T1000 (cell line): ENCODE measurements at places on chromosomes 5 and 9.

DNA sequence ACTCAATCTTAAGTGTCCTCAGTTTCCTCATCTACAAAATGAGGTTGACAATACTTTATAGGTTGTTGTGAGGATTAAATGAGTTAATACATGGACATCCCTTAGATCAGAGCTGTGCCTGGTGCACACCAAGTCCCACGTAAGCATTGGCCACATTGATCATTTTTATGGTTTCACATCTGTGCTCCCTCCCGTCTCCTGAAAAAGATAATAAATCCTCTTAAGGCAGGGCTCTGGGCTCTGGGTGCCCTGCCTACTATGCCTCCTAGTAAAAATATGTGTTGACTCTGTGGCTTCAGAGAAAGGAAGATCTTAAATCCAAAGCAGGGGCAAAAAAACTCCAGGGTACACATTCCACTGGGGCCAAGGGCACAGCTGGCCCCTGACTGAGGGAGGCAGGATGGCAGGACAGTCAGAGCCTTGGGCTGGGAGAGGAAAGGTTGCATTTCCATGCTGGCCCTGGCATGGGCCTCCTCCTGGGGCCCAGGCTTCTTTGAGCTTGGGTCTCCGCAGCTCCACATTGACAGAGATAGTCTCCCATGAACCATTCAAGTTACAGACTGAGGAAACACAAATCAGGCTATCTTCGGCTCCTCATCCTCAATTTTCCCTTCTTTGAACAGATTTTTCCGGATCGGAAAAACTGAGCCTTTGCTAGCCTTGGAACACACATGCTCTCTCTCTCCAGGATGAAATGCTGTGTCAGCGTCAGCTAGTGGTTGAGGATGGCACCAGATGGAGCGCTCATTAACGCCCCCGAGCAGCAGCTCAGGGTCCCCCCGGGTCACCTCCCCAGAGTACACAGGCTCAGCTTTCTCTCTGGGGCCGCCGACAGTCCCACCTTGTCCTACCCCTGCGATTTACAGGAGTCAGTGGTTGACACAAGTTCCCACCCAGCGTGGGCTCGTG lies 22.4 kb upstream of the KIF12 start:
- DNase-seq, result no peak

DNA sequence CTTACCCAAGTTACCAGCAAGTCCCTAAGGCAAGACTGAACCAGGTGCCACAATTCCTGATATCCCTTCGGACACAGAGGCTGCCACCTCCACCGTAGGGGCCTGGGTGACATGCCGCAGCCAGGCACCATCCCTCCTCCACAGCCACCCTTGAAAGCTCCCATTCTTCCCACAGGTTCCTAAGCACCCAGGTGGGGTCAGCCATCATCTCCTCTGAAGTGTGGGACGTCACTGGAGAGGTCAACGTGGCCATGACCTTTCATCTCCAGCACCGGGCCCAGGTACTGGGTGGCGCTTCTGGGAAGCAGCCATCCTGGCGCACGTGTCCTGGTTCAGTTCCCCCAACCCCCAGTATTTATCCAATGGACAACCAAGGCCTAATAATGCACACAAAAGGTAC lies 8.2 kb downstream of the ADGRD2 start:
- DNase-seq, result no peak

GRCh38 chr9:109997682-109998081 lies 210.3 kb downstream of the C9orf152 start:
- no peak for DNase-seq

- no peak for DNase-seq
These were observed 8.8 kb upstream of the CCL27 start for GRCh38 chr9:34671307-34671706.

GRCh38 chr5:72283358-72283757 lies 36.7 kb downstream of the MRPS27 start:
- no peak for DNase-seq

DNA sequence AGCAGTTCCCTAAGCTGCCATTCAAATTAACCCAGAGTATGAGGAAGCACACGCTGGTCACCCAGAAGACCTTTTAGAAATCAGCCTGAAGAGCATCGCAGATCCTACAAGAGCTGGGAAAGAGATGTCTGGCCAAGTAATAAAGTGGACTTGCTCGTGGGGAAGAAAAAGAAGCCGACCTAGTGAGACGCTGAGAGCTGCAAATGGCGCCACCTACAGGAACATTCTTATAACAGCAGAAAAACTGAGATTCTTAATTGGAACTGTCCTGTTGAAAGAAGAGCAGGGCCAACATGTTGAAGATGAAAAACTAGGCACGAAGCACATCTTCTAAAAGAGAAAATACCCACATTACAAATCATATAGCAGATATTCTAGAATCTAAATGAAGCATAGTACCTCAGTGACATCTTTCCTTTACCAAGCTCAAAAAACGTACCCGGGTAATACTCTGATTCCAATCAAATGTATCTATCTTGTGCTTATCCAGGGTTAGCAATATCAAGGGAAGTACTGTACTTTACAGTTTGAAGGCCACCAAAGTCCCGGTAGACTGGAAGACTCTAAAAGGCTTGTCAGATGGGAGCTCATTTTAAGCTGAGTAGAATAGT lies 3.9 kb upstream of the GNAQ start:
- peak; percentile 16 for DNase-seq

- no peak for DNase-seq
These were observed 333.5 kb downstream of the KCNN2 start for GRCh38 chr5:114695292-114695904.

DNA sequence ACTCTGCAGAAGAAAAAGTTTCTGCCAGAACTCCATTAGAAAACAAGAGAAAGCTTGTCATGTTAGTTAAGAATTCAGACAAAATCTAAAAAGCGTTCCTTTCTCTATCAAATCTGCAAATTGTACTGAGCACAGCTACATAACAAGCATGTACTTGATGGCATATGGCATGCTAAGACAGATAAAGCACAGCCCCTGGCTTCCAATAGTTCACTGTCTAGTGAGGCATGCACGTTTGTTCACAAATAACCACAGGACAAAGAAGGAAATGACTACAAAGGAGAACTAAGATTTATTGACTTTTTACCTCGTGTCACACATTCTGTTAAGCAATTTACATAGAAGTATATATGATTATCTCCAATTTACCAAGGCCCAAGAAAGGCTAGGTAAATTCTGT lies 518.2 kb upstream of the TLE4 start:
- DNase-seq, result no peak

- no peak for DNase-seq
These were observed 86.0 kb downstream of the BRINP1 start for GRCh38 chr9:119283078-119283794.

- no peak for DNase-seq
These were observed 281.0 kb downstream of the HINT1 start for GRCh38 chr5:130884023-130884422.

DNA sequence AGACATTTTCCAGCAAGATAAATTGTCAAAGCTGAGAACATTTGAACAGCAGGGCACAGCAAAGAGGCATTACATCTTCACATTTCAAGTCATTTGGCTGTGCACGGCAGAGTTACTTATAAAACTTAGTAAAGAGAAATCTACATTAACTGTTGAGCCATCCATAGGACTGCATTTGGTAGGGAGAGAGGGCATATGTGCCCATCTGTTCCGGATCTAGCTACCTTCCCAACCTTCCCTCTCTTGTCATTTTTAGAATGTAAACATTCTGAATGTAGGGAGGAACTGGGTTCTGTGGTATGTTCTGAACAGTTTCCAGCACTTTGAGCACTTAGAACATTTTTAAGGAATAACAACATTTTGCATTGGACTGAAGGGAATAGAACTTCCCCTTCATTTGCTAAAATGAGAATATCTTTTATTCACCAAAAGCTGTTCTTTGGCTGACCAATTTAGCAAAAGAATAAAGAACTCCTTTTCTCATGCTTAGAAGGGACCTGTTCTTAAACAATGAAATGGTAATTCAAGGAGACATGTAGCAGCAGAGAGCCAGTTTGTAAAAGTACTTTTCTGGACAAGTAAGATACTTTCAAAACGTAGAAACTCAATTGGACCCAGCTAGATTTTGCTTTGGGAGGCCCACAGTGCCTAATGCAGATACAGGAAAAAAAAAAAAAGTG lies 104.4 kb downstream of the CETN3 start:
- DNase-seq, result no peak

- no peak for DNase-seq
These were observed 152.7 kb downstream of the ATP10B start for GRCh38 chr5:160699301-160699700.

DNA sequence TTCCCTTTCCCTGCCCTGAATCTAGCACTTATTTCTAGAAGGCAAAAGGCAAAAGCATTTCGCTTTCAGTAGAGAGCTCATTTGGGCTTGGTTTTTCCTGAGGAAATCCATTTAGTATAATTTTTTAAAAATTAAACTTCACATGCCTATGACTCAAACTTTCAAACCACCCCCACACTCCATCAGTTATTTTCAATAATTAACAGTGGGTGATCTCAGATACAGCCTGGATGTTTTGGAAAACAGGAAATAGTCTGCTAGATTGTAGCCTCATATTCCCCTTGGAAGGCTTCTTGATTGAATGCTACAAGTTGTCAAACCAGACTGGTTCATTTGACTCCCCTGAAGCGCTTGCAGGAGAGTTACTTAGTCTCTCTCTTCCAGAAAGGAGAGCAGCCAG lies 40.6 kb downstream of the SEMA5A start:
- no peak for DNase-seq

- DNase-seq, result no peak
These were observed 98.5 kb downstream of the GABBR2 start for GRCh38 chr9:98610211-98610610.

- DNase-seq, result no peak
These were observed 37.6 kb upstream of the ANGPTL2 start for GRCh38 chr9:127159949-127160610.

DNA sequence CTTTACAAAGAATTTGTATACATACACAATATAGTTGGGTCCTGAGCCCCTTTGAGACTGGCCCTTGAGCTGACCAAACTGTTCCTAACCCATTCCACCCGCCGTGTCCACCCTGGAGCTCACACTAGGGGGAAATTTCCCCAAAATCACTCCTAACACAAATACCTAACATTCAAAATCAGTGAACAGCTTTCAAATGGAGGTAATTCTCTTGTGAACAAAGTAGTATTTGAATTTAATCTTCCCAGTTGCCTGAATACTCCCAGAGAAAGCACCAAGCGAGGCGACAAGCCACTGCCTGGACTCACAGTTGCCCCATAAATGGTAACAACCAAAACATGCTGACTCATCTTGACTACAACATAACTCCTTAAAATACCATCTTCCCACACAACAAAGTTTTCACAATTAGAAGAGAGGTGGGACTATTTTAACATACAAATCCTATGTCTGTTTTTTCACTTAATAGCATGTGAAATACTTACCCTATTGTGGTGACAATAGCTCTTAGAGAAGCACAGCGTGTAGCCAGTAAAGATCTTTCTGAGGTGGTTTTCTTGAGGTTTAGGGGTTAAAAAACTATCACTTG lies 31.7 kb upstream of the SCAMP1 start:
- no peak for DNase-seq

- DNase-seq, result no peak
These were observed 159.7 kb upstream of the SNX2 start for GRCh38 chr5:122615146-122615545.

DNA sequence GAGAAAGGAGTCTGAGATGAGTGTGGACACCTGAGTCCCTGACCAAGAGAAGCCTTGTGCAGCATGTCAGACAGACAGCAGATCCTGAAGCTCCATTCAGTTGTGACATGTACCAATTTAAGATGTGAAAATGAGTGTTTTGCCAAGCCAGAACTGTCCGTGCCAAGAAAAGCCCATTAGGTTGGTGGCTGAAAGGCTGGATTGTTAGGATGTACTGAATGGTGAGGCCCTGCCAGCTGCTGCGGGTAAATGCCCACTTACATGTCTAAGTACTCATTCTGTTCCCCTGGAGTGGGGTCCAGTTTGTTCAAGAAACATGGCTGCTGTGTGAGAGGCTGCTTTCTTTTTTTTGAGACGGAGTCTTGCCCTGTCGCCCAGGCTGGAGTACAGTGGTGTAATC lies 14.6 kb downstream of the DAPK1 start:
- no peak for DNase-seq

DNA sequence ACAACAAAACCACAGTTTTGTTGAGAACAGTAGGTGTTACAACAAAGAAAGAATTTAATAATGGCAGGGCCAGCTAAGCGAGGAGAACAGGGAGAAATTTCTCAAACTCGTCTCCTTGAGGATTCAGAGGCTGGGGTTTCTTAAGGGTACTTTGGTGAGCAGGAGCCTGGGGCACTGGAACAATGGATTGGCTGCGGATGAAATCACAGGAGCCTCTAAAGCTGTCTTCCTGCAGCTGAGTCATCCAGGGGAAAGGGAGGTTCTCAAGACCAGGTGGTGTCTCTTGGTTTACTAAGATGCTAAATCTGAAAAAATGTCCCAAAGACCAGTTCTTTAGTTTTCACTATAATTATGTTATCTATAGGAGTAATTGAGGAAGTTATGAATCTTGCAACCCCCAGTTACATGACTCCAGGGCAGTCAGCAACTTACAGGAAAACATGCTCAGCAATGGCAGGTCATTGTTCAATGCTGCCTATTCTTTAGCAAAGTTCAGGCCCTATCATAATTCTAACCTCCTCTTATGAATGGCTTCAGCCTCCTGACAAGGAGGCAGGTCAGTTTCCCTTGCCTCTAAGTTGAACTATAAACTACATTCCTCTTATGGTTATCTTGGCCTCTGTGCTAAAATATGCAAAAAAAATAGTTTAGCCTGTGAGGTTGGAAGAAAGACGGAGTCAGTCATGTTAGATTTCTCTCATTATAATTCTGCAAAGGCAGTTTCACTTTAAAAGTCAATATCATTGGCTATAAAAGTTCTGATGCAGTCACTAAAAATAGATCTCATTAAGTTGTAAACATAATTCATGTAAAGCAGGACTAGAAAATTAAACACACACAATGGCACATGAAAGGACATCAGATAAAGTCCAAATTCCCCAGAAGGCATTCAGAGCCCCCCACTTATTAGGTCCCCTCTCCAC lies 63.3 kb upstream of the CKS2 start:
- DNase-seq, result no peak

- DNase-seq, result no peak
These were observed 7.3 kb upstream of the RANBP17 start for GRCh38 chr5:170854566-170854965.

DNA sequence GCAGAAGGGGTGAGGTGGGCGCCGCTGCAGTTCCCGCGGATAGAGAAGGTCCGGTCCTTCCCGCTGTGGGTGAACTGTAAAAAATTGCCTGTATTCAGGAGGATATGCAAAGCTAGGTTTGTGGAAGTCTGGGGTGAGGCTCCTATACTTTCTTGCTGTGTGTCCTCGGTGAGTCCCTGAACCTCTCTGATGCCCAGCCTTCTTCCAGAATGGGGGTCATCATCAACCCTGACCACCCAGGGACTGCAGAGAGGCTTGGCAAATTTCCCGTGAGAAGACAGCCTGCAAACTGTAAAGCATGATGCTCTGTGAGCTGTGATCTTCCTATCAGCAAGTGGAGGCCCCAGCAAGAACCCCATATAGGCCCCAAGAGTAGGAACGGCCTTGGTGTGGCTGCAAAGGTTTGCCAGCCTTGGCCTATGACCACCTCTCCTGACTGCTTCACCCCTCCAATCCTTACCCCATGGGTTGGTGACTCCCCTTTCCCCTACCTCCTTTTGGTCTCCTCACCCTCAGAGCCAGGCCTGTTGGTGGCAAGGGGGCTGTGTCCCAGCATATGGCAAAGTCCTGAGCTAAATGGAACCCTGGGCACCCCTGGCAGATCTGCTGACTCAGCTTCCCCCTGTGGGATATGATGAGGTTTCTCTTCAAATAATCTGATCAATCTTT lies 760 bp downstream of the ALDH1B1 start:
- DNase-seq, result no peak
